ENCODE measurements at places on chromosomes 12 and 14.
A peak's percentile ranks its signal among the peaks of the same experiment; 100 is the strongest.

DNA sequence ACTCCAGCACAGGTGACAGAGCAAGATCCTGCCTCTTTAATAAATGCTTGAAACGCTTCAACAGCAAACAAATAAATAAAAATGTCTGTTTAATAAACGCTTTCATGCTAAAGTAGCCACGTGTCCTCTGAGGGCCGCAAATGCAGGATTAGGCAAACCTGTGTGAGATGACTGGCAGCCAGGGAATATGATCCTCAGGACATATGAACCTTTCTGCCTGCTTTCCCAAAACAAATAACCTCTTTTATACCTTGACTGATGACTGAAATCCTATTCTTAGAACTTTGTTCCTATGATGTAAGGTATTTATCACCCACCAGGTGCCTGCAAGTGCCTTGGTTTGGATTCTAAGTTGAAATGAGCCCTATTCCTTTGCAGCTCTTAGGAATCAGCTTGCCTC, 14.5 kb upstream of the FLVCR2 start:
- DNase-seq: no peak

- no peak for DNase-seq
Observed at GRCh38 chr14:73788701-73789551, 62.7 kb upstream of the PTGR2 start.

GRCh38 chr14:93744876-93745275, 43.4 kb downstream of the PRIMA1 start:
- DNase-seq: no peak

DNA sequence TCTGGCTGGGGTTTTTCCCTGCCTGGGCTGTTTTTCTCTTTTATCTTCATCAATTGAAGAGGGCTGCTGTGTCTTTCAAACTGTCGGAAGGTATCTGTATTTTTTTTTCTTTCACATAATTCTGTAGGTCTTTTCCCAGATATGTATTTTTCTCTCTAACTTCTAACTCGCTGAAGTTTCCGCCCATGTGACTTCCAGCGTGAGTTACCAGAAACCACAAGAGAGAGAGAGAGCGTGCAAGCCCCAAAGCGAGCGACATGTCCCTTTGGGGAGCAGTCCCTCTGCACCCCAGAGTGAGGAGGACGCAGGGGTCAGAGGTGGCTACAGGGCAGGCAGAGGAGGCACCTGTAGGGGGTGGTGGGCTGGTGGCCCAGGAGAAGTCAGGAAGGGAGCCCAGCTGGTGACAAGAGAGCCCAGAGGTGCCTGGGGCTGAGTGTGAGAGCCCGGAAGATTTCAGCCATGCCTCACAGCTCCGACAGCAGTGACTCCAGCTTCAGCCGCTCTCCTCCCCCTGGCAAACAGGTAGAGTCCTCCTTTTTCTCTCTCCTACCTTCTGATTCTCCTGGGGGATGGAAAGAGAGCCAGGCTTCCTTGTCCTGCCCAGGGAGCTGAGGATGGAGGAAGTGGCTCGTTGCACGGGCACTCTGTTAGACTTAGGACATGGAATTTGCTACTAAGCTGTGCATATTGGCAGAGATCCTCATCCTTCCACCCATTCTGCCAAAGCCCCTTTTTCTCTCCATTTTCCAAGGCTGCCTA, at the start of gene BATF:
Gene BATF, plus strand, starts transcription at position 246 of the 759 bp plus-strand sequence. Its CDS starts 214 bp downstream, at position 460.
- peak; percentile 72 for DNase-seq

- peak; percentile 32 for DNase-seq
Observed at GRCh38 chr14:22084393-22085281, 411.0 kb upstream of the OR4E1 start.

DNA sequence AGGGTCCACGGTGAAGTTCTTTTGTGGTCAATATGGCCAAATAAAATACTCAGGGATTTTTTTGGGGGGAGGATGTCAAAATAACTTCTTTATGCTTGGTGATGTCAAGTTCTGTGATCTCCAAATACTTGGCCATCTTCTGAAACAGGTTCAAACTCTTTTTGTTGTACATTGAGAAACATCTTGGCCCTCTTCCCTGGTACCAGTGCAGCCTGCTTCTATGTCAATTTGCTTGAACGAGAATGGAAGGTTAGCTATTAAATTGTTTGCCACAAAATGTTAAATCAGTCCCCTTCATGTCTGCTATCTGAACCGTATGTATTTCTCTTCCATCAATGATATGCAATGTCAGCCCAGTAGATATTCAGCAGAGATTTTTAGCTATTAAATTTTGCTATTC, 6.1 kb upstream of the CRADD start:
- DNase-seq: no peak

- DNase-seq: no peak
Observed at GRCh38 chr12:12538535-12538934, 24.1 kb downstream of the DUSP16 start.

- DNase-seq: no peak
Observed at GRCh38 chr14:101934601-101935150, 29.7 kb upstream of the DYNC1H1 start.

GRCh38 chr12:54021432-54022013, 6.7 kb upstream of the HOXC6 start:
- no peak for DNase-seq

- DNase-seq: no peak
Observed at GRCh38 chr12:1644534-1645438, 15.8 kb downstream of the WNT5B start.

- DNase-seq: no peak
Observed at GRCh38 chr14:30799933-30800332, 74.4 kb upstream of the COCH start.

DNA sequence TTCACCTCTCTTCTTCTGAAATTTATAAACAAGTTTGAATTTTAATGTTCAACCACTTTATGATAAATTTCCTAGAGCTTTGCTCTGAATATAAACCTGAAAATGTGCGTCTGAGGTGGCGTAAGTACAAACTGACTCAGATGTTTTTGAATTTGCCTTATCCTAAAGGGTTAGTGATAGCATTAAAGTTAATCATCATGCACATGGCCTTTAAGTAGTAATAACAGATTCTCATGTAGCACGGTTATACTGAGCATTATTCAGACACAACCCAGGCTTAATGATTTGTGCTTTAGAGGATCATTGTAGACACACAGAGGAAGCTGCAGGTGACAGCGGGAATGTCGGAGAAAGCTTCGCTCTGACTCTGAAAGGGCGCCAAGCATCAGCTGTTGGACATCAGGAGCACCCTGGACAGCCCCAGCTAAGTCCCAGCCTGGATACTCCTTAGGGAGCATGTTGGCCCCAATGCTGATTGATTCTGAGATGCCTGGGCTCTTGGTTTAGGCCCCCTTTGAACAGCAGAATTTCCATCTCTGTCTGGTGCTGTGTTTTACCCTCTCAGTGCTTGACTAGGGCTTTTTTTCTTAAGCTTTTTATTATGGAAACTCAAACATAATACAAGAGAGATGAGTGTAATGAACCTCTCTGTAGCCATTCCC, 91.1 kb downstream of the PLXNC1 start:
- DNase-seq: no peak

GRCh38 chr12:119068129-119068856, 87.0 kb downstream of the SRRM4 start:
- no peak for DNase-seq

DNA sequence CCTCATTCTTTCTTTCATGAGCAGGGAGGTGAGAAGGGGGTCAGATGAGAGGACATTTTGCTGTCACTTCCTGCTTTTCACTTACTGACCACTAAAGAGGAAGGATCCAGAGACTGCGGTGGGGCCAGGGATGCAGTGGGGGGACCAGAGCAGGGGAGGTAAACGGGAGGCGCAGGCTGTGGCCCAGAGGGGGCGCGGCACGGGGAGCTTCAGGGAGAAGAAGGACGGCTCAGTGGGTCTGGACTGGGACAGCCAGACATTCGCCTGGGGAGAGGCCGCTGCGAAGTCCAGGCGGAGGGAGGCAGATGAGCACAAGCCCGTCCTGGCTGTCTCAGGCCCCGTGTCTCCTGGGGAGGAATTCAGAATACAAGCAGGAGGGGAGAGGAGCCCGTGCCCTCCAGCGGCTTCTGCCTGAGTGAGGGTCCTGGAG, 41.2 kb downstream of the SLC6A12 start:
- DNase-seq: no peak

GRCh38 chr12:25197608-25198007, 2.6 kb downstream of the ETFRF1 start:
- DNase-seq: no peak

Data from GM20000 (cell line).